ENCODE measurements at places on chromosomes 7 and 10.

DNA sequence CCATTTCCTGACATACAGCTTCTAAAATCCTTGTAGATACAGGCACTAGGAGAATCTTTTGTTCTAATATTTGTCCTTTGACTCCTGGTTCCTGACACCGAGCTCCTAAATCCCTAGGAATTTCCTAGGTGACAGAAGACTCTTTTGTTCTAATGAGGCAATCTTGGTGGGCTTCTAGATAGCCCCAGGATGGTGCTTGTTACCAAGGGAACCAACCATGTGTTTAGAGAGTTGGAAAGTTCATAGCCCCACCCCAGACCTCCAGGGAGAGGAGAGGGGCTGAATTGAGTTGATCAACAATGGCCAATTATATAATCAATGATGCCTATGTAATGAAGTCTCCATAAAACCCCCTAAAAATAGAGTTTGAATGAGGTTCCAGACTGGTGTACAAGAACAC lies 145.1 kb downstream of the JMJD1C start:
- no peak for DNase-seq

- no peak for DNase-seq
Measured at GRCh38 chr10:116026725-116027124, 246.3 kb downstream of the GFRA1 start.

GRCh38 chr7:137110091-137110509 lies 233.4 kb downstream of the PTN start:
- no peak for DNase-seq

GRCh38 chr7:142646386-142647140 lies 102.7 kb upstream of the PRSS1 start:
- no peak for DNase-seq

GRCh38 chr7:73633844-73634243 lies 9.5 kb upstream of the MLXIPL start:
- no peak for DNase-seq

DNA sequence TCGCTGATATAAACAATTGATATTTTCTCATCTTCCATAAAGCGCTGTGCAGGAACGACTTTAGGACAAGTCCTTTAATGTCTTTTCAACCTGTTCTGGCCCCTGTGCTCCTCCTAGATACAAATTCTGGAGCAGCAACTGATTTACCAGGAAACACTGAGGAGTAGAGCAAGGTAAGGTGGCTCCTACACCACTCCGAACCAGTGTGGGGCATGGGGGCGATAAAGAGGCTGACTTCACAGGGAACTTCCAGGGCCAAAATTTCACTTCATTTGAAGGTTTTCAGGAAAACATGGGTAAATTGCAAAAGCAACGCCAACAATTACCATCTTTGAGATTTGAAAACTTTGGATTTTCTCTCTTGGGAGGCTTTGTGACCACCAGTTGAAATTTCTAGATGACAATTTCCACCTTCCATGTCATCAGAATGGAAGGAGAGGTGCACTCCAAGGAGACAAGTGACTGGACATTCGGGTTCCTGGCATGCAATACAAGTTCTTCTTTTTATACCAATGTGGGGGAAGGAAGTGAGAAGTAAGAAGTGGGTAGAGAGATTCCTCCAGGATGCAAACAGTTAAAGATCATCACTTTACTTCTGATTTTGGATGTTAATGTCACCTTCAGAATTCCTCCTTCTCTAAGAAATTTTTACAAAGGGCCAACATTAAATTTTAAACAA lies 118.5 kb downstream of the FAM107B start:
- no peak for DNase-seq

Measured in thymus (tissue), 14 donors.